ENCODE measurements at places on chromosomes 3 and 15. TPM values are rescaled to one million over a fixed set of nuclear protein-coding genes. Genes with fewer than 3 reads are reported as not detected.

The FBXL22 gene
- 1.7 TPM for total RNA-seq

The MYO5A gene
- total RNA-seq = 97.7 TPM

The IQCF5 gene
- total RNA-seq = not detected

The DZIP1L gene
- total RNA-seq = 11.9 TPM

The MASP1 gene
- 20.4 TPM for total RNA-seq

The REC114 gene
- not detected for total RNA-seq

The CCDC71 gene
- 22.6 TPM for total RNA-seq

Data from subcutaneous adipose tissue (tissue), 4 donors.